Left ventricle myocardium inferior (tissue), 1 donor: ENCODE measurements at places on chromosomes 16 and 17.
A peak's percentile ranks its signal among the peaks of the same experiment; 100 is the strongest.

DNA sequence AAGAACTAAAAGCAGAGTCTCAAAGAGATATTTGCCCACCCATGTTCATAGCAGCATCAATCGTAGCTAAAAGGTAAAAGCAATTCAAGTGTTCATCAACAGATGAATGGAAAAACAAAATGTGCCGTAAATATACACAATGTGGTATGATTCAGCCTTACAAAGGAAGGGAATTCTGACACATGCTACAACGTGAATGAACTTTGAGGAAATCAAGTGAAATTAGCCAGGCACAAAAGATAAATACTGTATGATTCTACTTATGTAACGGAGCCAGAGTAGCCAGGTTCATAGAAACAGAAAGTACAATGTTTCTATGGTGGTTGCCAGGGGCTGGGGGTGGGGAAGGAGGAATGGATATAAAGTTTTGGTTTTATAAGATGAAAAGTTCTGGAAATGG lies 57.8 kb upstream of the IL34 start:
- peaks cover 49% of the 10 kb centered on the region for H3K4me1 ChIP-seq
- H3K36me3 ChIP-seq = no peaks in the 10 kb centered on the region
- H3K27me3 ChIP-seq = no peaks in the 10 kb centered on the region
- DNase-seq = no peak

GRCh38 chr17:4980644-4981216 lies 6.7 kb downstream of the CAMTA2 start:
- H3K27ac ChIP-seq = no peak overlapping the region
- H3K4me3 ChIP-seq = no peak overlapping the region
- peaks cover 76% of the 10 kb centered on the region for H3K36me3 ChIP-seq
- no peak for DNase-seq
- no peaks in the 10 kb centered on the region for H3K27me3 ChIP-seq

GRCh38 chr17:49595328-49595727 lies 19.7 kb downstream of the NXPH3 start:
- H3K27ac ChIP-seq = no peak overlapping the region
- H3K36me3 ChIP-seq = peaks cover 86% of the 10 kb centered on the region
- H3K4me1 ChIP-seq = peaks cover 30% of the 10 kb centered on the region
- H3K4me3 ChIP-seq = no peak overlapping the region

DNA sequence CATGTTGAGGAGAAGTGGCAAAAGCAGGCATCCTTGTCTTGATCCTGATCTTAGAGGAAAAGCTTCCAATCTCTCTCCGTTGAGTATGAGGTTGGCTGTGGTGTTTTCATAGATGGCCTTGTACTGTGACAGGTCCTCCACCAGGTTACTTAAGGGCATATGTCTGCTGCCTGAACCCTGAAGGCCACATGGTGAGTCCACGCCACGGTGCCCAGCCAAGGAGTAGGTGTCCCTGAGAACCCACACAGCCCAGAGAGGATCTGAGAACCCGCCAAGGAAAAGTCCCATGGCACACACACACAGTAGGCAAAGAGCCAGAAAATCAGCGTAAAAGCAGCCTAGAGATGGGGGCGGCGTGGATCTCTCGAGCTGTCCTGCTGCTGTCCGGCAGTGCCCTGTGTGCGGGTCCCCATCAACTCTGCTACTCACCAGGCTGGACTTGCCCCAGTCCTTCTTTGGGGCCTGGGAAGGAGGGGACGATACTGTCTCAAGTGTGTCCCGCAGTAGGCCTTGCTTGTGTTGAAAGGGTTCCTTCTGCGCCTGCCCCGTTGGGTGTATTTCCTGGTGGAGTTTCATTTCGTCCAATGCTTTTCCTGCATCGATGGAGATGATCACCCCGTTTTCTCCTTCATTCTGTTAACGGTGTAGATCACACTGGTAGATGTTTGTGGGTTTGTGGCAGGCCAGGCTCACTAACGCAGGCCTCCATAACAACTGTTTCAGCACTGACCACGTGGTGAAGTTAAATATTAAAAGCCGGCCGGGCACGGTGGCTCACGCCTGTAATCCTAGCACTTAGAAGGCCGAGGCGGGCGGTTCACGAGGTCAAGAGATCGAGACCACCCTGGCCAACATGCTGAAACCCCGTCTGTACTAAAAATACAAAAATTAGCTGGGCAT lies 90.8 kb upstream of the DNAH17 start:
- peaks cover 28% of the 10 kb centered on the region for H3K4me1 ChIP-seq
- H3K4me3 ChIP-seq = no peak overlapping the region
- no peak for DNase-seq
- no peaks in the 10 kb centered on the region for H3K27me3 ChIP-seq
- H3K36me3 ChIP-seq = peaks cover 3% of the 10 kb centered on the region
- no peak overlapping the region for H3K27ac ChIP-seq

GRCh38 chr16:64375391-64375980 lies 746.4 kb downstream of the CDH11 start:
- DNase-seq = no peak
- no peaks in the 10 kb centered on the region for H3K36me3 ChIP-seq
- peaks cover under 1% of the 10 kb centered on the region for H3K4me1 ChIP-seq
- no peak overlapping the region for H3K4me3 ChIP-seq
- H3K27ac ChIP-seq = no peak overlapping the region
- H3K27me3 ChIP-seq = no peaks in the 10 kb centered on the region

- no peak overlapping the region for H3K4me3 ChIP-seq
- no peak overlapping the region for H3K27ac ChIP-seq
- H3K36me3 ChIP-seq = no peaks in the 10 kb centered on the region
- DNase-seq = no peak
- H3K27me3 ChIP-seq = no peaks in the 10 kb centered on the region
- no peaks in the 10 kb centered on the region for H3K4me1 ChIP-seq
Observed at GRCh38 chr17:72700226-72700625, 392.3 kb downstream of the SLC39A11 start.

DNA sequence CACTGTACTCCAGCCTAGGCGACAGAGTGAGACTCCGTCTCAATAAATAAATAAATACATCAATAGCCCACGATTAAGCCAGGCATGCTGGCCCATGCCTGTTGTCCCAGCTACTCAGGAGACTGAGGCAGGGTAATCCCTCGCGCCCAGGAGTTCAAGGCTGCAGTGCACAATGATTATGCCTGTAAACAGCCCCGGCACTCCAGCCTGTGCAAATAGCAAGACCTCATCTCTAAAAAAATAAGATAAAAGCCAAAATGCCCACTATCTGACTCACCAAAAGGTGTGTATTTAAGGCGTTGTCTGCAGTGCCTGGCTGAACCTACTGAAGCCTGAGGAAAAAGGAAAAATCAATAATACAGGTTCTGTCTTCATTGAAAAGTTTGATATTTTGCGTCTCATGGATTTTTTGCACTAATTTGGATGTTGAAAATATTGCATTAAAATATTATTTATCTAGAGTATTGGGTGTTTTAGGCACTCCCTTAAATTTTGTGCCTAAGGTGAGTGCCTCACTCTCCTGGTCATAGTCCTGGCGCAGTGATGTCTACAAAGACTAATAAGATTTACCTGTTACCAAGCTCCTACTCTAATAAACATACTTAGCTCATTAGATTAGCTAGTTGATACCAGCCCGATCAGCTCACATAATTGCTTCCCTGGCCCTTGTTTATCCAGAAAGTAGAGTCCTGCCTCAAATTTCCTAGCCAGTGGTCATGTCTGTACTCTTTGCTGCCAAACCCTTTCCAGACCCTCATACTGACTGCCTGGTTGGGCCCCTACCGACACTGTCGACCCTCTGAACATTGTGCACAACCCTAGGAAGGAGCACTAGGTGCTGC lies 24.7 kb upstream of the TOB1 start:
- H3K4me1 ChIP-seq = peaks cover 6% of the 10 kb centered on the region
- H3K27me3 ChIP-seq = no peaks in the 10 kb centered on the region
- no peak overlapping the region for H3K27ac ChIP-seq
- no peak for DNase-seq
- no peak overlapping the region for H3K4me3 ChIP-seq

DNA sequence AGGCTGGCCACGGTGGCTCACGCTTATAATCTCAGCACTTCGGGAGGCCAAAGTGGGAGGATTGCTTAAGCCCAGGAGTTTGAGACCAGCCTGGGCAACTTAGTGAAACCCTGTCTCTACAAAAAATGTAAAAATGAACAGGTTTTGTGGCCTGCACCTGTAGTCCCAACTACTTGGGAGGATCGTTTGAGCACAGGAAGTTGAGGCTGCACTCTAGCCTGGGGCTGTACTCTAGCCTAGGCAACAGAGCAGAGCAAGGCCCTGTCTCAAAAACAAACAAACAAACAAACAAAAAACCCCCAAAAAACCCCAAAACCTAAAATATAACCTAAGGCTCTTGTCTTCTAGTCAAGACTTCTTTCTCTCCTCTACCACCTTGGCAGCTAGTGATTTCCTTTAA lies 7.4 kb upstream of the HIGD1B start:
- H3K4me1 ChIP-seq = peaks cover 15% of the 10 kb centered on the region
- H3K27me3 ChIP-seq = no peaks in the 10 kb centered on the region
- H3K36me3 ChIP-seq = no peaks in the 10 kb centered on the region
- no peak for DNase-seq

GRCh38 chr16:62967611-62968010 lies 931.4 kb upstream of the CDH8 start:
- H3K27ac ChIP-seq = no peak overlapping the region
- H3K4me1 ChIP-seq = no peaks in the 10 kb centered on the region
- H3K36me3 ChIP-seq = no peaks in the 10 kb centered on the region
- DNase-seq = no peak
- no peak overlapping the region for H3K4me3 ChIP-seq

- no peaks in the 10 kb centered on the region for H3K4me1 ChIP-seq
- H3K27ac ChIP-seq = no peak overlapping the region
- peak; percentile 20 for DNase-seq
- H3K27me3 ChIP-seq = peaks cover 28% of the 10 kb centered on the region
- no peak overlapping the region for H3K4me3 ChIP-seq
Observed at GRCh38 chr16:82456683-82457082, 170.1 kb upstream of the CDH13 start.
